Endothelial cell (in vitro differentiated cells): ENCODE measurements at places on chromosomes 11 and 22. TPM values are rescaled to one million over a fixed set of nuclear protein-coding genes. Genes with fewer than 3 reads are reported as not detected.

DNA sequence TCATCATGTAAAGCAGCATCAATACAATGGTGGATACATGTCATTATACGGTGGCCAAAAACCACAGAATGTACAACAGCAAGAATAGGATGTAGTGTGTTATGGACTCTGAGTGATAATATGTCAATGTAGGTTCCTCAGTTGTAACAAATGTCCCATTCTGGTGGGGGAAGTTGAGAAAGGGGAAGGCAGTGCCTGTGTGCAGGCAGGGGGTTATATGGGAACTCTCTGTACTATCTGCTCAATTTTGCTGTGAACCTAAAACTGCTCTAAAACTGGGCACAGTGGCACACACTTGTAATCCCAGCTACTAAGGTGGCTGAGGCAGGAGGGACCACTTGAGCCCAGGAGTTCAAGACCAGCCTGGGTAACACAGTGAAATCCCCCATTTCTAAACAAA, 5.9 kb downstream of the CHKA start:
- no peak overlapping the region for H3K4me3 ChIP-seq
- no peak for DNase-seq
- H3K36me3 ChIP-seq, result peaks cover 26% of the 10 kb centered on the region
- peaks cover 57% of the 10 kb centered on the region for H3K4me1 ChIP-seq

DNA sequence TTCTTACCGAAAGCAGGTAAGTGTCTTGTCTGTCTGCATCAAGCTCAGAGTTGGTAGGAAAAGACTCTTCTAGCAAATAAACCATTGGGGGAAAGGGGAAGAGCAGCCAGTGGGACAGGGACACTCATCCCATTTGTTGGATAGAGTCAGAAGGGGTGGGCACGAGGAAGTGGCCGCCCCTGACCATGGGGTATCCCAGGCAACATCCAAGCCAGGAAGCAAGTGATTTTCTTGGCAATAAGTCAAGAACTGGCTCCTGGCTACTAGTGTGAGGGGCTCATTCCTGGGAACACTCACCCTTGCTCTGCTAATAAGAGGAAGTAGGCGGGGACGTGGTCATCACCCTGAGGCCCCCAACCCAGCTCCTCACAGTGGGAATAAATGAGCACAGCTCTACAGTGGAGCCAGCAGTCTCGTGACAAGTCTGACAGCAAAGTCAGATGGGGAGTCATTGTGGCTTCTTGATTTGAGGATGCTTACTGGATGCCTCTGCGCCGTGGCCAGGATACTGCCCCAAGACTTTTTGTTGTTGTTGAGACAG, 6.7 kb downstream of the SLC25A18 start:
- H3K4me1 ChIP-seq, result peaks cover 20% of the 10 kb centered on the region
- H3K4me3 ChIP-seq, result no peak overlapping the region
- no peaks in the 10 kb centered on the region for H3K36me3 ChIP-seq
- no peak for DNase-seq

GRCh38 chr11:96465512-96465911, 75.7 kb downstream of the JRKL start:
- H3K27me3 ChIP-seq, result no peaks in the 10 kb centered on the region
- H3K4me3 ChIP-seq, result no peak overlapping the region
- H3K36me3 ChIP-seq, result no peaks in the 10 kb centered on the region
- no peak for DNase-seq
- no peak overlapping the region for H3K27ac ChIP-seq

ART1 gene
- total RNA-seq, result not detected

LRRC74B gene
- not detected for total RNA-seq

DNA sequence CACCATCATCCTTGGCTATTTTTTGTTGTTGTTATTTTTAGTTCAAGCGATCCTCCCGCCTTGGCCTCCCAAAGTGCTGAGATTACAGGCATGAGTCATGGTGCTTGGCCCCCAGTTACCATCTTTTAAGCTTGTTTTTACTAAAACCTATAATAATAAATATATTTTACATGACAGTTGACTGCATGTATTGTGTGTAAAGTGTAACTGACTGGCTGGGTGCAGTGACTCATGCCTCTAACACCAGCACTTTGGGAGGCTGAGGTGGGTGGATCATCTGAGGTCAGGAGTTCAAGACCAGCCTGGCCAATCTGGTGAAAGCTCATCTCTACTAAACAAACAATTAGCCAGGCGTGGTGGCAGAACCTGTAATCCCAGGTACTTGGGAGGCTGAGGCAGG, 386.2 kb downstream of the TENM4 start:
- H3K27ac ChIP-seq, result no peak overlapping the region
- DNase-seq, result no peak
- no peaks in the 10 kb centered on the region for H3K27me3 ChIP-seq
- H3K4me3 ChIP-seq, result no peak overlapping the region
- H3K36me3 ChIP-seq, result no peaks in the 10 kb centered on the region

DNA sequence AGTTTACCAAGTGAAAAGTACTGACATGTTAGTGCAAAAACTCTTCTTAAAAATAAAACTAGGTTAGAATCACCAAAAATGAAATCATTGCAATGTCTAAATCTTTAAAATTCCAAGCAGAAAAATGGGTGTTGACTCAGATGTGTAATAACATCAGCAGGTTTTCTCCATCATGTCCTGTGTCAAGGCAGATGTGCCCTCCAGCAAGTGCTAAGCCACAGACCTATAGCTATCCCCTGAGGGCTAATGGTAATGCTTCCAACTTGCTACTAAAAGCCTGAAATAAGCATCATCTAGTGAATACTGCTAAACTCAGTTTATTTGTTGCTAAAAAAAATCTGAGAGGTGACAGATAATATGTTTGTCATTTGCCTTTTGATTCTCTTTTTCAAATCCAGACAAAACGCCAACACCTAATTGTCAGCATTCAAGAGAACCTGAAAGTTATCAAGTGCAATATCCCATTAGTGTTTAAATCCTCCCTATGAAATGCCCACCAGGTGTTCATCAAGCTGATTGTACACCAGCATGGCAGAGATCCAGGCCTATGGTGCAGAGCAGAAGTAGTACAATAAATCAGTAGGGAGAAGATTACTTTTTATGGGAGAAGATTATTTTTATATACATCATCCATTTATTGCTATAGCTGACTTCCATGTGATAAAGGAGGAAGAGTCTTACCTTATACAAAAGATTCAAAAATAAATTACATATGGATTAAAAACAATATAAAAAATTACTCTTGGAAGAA, 55.1 kb upstream of the SYT9 start:
- H3K4me3 ChIP-seq, result no peak overlapping the region
- H3K27me3 ChIP-seq, result no peaks in the 10 kb centered on the region
- H3K27ac ChIP-seq, result no peak overlapping the region
- H3K36me3 ChIP-seq, result no peaks in the 10 kb centered on the region

OR52N4 gene
- not detected for total RNA-seq

DNA sequence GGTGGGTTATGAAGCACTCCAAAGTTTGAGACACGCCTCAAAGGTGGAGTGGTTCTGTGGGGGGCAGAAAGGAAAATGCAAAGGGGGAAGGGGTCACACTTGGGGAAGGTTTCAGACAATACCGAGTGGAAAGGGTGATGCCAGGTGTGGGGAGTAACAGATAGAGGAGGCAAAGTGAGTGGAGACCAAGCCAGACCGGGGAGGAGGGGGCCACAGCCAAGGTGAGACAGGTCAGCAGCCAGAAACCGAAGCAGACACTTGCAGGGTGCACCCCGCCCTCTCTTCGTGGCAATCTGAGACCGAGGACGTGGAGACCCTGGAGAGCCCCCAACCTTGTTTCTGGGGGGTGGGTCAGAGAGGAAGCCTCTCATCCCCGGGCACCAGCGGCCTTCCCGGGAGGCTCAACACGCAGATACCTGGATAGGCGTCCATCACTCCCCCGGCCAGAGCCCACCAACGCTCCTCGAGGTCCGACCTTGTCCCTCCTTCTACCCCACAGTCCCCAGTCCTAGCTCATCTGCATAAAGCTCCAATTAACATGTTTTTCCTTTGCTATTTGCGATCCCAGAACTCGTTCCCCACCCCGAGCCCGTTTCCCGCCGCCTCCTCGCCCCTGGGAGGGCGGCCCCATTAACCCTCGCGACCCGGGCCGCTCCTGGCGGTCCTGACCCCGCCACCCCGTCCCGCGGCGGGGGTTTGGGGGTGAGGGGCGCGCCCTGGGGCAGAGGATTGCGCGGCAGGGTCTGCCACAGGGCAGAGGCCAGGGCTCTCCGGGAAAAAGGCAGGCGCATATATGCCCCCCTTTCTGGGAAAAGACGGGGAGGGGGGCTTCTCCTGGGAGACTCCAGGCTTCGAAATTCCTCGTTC, 21.8 kb downstream of the RTN4RL2 start:
- no peak for DNase-seq
- H3K4me3 ChIP-seq, result peak overlapping the region; percentile 74
- peaks cover 11% of the 10 kb centered on the region for H3K4me1 ChIP-seq

DNA sequence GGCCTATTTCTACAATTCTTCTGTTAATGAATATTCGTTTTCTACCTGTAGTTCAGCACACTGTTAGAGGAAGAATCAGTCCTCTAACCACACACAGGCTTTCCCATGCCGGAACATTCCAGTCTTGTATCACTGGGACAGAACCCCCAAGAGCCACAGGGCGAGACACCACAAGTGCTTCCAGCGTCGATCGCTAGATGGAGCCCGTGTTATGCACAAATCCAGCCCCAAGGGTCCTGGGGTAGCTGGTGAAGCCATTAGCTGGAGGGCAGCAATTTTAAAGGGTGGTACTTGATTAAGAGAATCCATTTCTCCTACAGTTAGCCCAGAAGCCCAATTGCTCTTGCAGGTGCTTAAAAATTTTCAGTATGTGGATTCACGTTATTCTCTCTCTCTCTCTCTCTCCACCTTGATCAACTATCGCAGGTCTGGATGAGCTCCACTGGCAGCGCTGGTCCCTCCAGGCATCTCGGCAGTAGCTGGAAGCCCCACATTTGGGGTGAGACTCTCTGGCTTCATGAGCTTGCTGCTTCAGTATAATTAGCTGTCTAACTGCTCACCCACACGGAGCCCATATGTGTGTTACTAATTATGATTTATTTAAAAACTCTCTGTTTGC, 148.2 kb upstream of the SNX19 start:
- H3K4me1 ChIP-seq, result peaks cover 10% of the 10 kb centered on the region
- H3K27ac ChIP-seq, result no peak overlapping the region
- H3K36me3 ChIP-seq, result no peaks in the 10 kb centered on the region

GRCh38 chr22:30903876-30904460, 64.6 kb downstream of the MORC2 start:
- H3K4me3 ChIP-seq, result no peak overlapping the region
- no peak for DNase-seq
- H3K27me3 ChIP-seq, result no peaks in the 10 kb centered on the region
- no peaks in the 10 kb centered on the region for H3K4me1 ChIP-seq

DNA sequence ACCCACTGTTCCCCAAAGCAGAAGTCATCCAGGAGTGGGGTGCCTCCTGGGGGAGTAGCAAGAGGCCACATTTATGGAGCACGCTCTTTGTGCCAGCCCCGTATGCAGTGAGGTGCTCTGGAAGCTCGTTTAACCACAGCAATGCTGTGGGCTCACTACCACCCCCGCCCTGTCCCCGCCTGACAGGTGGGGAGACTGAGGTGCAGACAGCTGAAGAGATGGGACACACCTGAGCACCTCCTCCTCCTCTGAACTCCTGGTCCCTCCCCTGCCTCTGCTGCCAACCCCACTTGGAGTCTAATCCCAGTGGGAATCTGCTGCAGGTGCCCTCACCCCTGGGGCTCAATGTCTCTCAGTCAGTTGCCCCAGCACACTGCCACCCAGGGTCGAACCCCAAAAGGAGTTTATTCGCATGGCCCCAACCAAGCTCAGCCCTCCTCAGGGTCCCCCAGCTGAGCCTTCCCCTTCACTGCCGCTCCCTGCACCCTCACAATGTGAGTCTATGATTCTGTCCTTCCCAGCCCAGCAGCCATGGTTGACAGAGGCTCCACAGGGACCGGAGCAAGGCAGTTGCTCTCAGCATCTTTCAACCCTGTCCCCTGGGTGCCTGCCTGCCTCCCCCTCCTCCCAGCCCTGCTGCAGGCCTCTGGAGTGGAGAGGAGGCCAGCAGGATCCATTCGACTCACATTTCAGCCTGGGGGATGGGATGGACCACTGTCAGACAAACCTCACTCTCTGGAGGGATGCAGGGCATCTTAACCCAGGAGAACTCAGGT, 13.3 kb upstream of the BCR start:
- no peak for DNase-seq
- H3K27ac ChIP-seq, result no peak overlapping the region
- H3K36me3 ChIP-seq, result peaks cover 3% of the 10 kb centered on the region
- no peaks in the 10 kb centered on the region for H3K4me1 ChIP-seq
- H3K27me3 ChIP-seq, result peaks cover 2% of the 10 kb centered on the region
- no peak overlapping the region for H3K4me3 ChIP-seq

KRTAP5-11 gene
- total RNA-seq, result not detected

MYEOV gene
- total RNA-seq, result not detected

MGAT3 gene
- 0.87 TPM for total RNA-seq

TECTA gene
- 2.2 TPM for total RNA-seq

DNA sequence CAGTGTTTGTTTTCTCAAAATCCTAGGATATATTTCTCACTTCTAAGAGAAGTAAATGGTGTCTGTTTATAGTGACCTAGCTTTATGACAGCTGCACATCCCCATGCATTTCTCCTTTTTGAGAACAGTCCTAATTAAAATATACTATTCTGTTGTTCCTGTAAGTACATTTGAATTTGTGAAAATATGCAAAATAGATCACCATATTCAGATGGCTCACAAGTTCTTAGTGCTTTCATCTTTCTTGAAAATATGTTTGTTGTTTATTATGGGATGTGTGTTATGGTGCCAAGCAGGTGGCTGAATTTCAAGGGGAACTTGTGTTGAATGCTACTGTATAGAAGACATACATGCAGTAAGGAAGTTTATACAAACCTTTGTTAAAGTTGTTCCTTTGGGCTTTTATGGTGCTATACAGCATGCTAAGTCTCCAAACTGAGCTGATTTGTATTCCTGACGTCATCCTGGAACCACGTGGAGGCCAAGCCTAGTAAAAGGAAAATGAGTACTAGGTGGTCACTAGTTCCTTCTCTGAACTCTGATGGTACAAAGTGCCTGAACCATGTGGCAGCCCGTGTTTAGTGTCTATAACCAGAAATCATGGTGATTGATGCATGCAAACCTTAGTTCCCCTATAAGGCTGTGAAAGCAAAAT, 7.8 kb upstream of the VSTM5 start:
- peaks cover 13% of the 10 kb centered on the region for H3K4me1 ChIP-seq
- H3K36me3 ChIP-seq, result no peaks in the 10 kb centered on the region
- no peak overlapping the region for H3K27ac ChIP-seq
- no peak overlapping the region for H3K4me3 ChIP-seq

MMP12 gene
- not detected for total RNA-seq

LARGE2 gene
- total RNA-seq, result 0.95 TPM

CEND1 gene
- total RNA-seq, result not detected
